ENCODE measurements at places on chromosomes 16 and 17. TPM values are rescaled to one million over a fixed set of nuclear protein-coding genes. Genes with fewer than 3 reads are reported as not detected.

DPEP1 gene
- not detected for total RNA-seq

PDIA2 gene
- 1.6 TPM for total RNA-seq

DNA sequence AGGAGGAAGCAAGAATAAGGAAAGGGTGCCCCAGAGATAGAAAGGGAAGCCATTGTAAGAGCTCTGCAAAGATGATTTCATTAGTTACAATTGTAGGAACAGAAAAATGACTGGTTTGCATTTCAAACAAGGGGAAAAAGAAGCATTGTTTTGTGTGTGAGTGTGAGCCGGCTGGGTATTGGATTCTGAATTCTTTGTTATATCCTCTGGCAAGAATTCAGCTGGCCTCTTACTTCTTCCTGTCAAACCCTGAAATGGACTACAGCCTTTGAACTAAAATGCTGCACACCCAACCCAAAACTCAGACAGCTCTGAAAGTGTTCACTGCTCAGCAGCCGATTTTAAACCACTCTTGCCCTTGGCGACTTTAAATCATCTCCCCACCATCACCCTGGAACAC, 461.3 kb downstream of the PMP22 start:
- DNase-seq, result no peak
- no peak overlapping the region for H3K27ac ChIP-seq
- no peak overlapping the region for H3K4me3 ChIP-seq
- no peaks in the 10 kb centered on the region for H3K4me1 ChIP-seq

- no peak overlapping the region for H3K4me3 ChIP-seq
- H3K4me1 ChIP-seq, result no peaks in the 10 kb centered on the region
- H3K36me3 ChIP-seq, result no peaks in the 10 kb centered on the region
- no peak for DNase-seq
These were observed 9.4 kb downstream of the TMEM92 start for GRCh38 chr17:50283714-50284113.

GRCh38 chr16:4525069-4525468, 13.5 kb downstream of the CDIP1 start:
- peak overlapping the region; percentile 75 for H3K27ac ChIP-seq
- H3K4me1 ChIP-seq, result peaks cover 73% of the 10 kb centered on the region
- no peak for DNase-seq
- H3K27me3 ChIP-seq, result no peaks in the 10 kb centered on the region

RND2 gene
- total RNA-seq, result 0.85 TPM

RABEP2 gene
- 17.7 TPM for total RNA-seq
